ENCODE measurements at places on chromosomes 3 and 15. TPM values are rescaled to one million over a fixed set of nuclear protein-coding genes. Genes with fewer than 3 reads are reported as not detected.
A peak's percentile ranks its signal among the peaks of the same experiment; 100 is the strongest.

- no peak for DNase-seq
Observed at GRCh38 chr3:153414982-153415381, 253.0 kb downstream of the RAP2B start.

DNA sequence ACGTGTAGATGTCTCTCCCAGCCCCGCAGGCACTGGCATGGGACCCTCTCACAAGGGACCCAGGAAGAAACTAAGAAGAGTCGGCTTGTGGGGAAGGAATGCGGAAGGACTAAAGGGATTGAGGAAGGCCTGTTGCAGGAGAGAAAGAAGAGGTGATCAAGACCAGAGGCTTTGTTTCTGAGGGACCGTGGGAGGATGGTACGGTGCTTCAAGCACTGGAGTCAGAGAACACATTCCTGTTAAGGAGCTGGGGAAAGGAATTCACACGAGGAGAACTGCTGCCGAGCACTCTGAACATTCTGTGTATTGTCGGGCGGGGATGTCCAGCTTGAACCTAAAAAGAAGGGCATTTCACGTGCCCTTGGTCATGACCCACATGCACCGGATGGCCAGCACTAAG is 91.4 kb downstream of the TAMM41 start:
- no peak for DNase-seq

DNA sequence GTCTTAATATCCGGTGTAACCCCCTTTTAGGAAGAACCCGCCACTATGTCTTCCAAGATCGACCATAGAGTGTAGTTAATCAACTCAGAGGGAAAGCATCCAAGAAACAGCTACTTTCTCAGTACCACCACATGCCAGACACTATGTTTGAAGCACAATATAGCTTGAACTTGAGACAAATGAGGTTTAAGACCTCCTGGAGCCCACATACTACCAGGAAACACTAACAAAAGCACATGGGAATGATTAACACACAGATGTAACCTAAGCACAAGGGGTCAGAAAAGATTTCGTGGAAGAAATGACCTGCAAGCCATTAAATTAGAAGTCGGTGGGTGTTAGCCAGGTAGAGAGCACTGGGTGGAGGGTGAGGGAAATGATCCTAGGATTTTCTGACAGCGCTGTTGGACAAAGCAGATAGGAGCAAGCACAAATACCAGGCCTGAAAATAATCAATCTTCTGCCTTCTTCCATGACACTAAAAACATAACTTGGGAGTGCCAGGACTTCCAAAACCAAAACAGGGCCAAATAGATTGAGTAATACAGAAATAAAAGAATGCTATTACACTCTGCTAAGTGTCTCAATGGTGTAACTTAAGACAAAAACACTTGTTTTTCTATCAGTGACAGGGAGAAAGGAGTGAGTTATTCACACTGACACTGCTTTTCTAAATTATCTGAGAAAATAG is 213.7 kb downstream of the FOXP1 start:
- DNase-seq, result no peak

GRCh38 chr15:101053261-101053660 is 134.1 kb downstream of the LRRK1 start:
- no peak for DNase-seq

DNA sequence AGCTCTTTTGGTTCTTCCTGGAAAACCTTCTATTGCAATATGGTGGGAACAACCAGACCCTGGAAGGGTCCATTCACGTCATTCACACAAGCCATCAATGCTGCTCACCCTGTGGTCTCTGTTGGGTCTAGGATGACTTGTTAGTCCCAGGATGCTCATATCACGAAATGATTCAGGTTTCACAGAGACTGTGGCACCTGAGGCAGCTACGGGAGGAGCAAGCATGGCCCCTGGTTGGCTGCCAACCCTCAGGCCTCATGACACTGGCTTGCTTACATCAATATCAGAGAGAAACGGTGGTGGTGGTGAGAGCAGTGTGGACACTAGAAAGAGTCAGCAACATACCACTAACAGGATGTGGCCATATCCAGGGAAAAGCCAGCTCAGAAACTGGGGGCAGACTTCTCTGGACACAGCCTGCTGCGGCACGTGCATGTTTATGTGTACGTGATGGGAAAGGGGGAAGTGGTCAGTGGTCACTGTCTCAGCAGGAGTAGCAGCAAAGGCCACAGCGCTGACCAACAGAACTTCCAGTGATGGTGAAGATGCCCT is 208.9 kb upstream of the ST8SIA2 start:
- DNase-seq, result no peak

- no peak for DNase-seq
Observed at GRCh38 chr3:95350049-95350448, 1287.2 kb downstream of the NSUN3 start.

- no peak for DNase-seq
Observed at GRCh38 chr3:97181704-97182103, 367.3 kb downstream of the EPHA6 start.

DNA sequence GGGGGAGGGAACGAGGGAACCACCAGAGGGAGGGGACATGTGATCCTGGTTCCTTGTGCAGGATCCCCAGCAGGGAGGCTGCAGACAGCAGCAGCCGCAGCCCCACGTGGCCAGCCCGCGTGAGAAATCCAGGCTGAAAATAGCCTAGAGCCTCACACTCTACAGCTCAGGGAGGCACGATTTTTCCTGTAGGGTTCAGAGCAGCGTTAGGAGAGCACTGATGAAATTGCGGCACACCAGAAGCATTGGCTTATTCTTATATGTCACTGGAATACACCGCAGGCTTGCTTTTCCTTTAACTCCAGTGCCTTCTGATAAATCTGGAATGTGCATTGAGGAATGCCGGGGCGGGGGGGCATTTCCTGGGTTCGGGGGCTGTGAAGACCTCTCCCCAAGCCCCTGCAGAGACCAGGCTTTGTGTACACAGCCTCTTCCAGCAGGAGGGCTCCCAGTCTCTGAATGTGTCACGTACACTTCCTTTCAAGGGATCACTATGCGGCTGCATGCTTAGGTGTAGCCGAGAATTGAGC is 193.0 kb downstream of the ATP10A start:
- peak; percentile 85 for DNase-seq

DNA sequence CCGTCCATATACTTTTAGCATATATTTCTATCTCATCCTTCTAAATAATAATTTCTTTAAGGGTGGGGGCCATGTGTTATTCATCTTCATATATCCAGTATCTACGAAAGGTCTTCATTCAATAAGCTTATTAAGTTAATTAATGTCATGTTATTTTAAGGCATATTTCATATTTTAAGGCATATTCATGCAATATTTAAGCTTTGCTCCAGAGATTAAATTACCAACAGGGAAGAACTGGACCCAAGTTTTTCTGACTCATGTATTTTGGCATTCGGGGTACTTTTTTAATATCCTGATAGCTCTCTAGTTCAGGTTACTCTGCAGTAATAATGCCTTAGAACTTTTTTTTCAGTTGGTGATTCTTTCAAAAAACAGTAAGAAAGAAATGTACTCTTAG is 27.4 kb downstream of the PHC3 start:
- no peak for DNase-seq

DNA sequence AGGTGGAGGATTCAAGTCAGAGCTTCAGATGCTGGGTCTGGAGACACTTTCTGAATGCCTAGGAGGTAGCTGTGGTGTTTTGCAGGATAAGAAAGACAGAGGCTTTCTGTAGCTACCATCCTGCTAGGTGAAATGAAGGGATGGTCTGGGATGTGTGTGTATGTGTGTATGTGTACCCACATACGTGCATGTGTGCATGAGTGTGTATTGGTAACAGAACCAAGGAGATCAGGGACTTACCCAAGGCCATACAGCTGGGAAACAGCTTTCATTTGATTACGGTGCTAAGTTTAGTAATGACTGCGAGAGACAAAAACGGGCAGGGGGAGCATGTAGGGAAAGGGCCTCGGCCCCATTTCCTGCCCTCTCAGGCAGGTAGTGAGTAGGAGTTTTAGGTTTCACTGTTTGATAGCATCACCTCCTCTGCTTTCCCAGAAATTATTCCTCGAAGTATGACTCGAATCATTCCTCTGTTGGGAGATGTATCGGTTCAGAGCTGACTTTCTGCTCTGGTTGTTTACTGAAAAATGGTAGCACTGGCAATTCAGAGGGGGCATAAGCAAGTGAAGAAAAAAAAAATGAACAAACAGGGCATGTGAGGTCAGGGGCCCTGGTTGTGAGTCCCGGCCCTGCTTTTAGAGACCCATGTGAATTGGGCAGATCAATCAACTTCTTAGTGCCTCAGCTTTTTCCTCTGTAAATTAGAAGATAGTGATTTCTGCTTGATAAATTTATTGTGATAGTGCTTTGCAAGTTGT is 130.7 kb downstream of the LPP start:
- no peak for DNase-seq

- no peak for DNase-seq
Observed at GRCh38 chr3:46375814-46376213, 5.1 kb downstream of the CCR5 start.

GRCh38 chr3:150527464-150528255 is 18.6 kb downstream of the SERP1 start:
- DNase-seq, result no peak

GRCh38 chr3:148077965-148078364 is 619.7 kb upstream of the AGTR1 start:
- DNase-seq, result no peak

GRCh38 chr15:63458026-63458425 is 46.4 kb upstream of the USP3 start:
- DNase-seq, result no peak

GRCh38 chr15:69496001-69496400 is 43.4 kb downstream of the RPLP1 start:
- no peak for DNase-seq

- no peak for DNase-seq
Observed at GRCh38 chr3:192275741-192276355, 451.5 kb downstream of the FGF12 start.

GRCh38 chr15:87099916-87100315 is 1020.2 kb downstream of the AGBL1 start:
- no peak for DNase-seq

GRCh38 chr15:100941536-100941935 is 22.4 kb downstream of the LRRK1 start:
- DNase-seq, result no peak

- DNase-seq, result no peak
Observed at GRCh38 chr3:128577711-128578110, 72.9 kb downstream of the RPN1 start.

- no peak for DNase-seq
Observed at GRCh38 chr3:131077904-131078303, 51.2 kb downstream of the NEK11 start.

DNA sequence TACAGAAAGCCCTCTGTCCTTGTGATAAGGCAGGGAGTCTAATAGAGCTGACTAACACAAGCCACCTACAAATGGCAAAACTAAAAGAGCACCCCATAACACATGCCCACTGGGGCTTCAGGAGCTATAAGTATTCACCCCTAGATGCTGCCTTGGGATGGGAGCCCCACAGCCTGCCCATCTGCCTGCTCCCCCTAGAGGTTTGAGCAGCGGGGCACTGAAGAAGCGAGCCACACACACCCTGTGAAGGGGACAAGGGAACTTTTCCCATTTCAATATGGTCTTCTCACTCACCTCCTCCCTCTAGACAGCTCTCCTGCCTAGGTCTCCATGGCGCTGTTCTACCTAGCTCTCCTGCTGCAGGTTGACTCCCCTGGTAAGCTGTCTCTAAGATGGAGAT is 261.0 kb downstream of the SHQ1 start:
- no peak for DNase-seq

DNA sequence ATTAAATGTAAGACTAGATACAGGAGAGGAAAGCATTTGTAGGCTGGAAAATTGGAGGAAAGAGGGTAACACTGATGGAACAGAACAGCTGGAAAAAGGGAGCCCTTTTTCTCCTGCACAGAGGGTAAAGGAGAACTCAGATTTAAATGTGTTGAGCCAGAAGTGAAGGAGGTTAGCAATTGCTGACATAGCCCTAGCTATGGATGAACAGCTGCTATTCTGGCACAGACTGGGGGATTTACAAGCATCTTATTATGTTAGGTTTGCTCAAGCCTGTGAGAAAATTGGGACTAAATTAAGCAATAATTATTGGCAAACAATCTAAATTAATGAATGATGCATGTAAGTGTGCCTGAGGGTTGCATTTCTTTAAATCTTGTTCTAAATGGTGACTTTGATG is 40.6 kb upstream of the PRR20G start:
- DNase-seq, result no peak

GRCh38 chr3:15794303-15794771 is 3.4 kb downstream of the ANKRD28 start:
- no peak for DNase-seq

DNA sequence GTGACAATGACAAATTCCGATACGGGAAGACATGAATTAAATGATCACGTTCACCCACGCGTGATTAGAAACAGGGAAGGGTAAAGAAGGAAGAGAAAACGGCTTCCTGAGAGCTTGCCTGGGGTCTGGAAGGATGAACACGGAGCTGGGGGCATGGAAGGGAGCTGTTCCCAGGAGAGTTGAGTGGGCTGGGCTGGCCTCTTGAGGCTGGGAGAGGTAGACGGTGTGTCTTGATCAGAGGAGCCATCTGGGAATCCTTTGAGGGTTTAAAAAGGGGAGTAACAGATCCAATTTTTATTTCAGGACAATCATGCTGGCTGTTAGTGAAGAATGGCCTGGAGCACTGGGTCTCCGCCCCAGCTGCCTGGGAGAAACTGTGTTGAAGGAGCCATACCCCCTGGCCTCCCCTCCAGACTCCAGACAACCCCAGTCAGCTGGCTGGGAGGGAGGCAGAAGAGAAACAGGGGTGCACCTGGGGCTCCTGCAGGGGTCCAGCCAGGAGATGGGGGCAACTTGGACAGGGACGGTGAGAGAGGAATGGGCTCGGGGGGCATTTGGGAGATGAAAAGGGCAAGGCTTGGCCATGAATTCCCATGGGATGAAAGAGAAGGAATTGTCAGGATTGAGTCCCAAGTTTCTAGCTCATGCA is 53.6 kb upstream of the CGNL1 start:
- DNase-seq, result no peak

SCG3 gene
- not detected for total RNA-seq

CEP19 gene
- 0.84 TPM for total RNA-seq

INSYN1 gene
- total RNA-seq, result 4.8 TPM

CCDC9B gene
- total RNA-seq, result 66.6 TPM

GOLGA8S gene
- 1.4 TPM for total RNA-seq

RHO gene
- not detected for total RNA-seq

CAND2 gene
- 23.5 TPM for total RNA-seq

FSIP1 gene
- total RNA-seq, result 1.2 TPM

Data from aorta (tissue), 5 donors.